ENCODE measurements at places on chromosomes 12 and 14.

DNA sequence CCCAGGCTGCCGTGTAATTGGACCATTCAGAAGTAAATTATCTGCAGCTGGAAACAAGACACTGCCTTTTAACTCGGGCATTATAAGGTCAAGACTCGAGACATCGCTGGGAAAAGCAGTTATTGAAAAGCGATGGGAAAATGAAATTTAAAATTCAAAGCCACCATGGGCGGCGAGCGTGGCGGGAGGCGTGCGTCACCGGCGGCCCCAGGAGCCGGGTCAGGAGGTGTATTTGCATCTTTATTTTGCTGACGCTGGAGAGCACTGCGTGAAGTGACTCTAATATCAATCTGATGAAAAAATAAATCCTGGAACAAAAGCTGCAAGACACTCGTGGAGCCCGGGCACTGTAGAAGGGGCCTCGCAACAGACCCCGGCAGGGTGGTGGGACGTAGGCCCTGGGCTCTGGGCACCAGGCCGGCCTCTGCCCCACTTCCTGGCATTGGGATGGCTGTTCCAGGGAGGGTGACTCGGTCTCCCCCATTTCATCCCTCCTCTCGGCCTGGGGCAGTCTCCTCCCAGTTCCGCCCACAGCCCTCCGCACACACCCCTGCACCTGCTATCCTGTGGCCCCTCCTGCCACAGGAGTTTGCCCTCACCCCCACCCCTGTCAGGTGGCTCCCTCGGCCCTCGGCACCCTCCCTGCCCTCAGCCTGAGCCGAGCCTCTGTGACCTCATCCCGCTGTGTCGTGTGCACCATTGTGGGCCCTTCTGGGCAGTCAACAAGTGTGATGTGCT is 196.2 kb downstream of the KIF26A start:
- DNase-seq = no peak

DNA sequence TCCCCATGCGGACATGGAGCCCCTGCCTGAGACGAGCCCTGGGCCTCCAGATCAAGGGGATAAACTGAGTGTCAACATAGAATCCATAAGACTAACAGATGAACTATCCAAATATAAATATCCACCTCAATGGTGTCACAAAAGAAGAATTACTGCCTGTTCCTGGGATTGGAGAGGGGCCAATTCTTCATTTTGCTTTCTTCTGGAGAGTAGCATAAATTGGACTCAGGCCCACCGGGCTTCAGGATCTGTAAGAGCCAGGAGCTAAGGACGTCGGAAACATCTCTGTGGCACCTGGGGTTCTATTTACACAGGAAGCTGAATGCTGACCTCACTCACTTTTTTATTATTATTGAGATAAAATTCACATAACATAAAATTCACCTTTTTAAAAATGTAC is 408.2 kb upstream of the CCDC196 start:
- DNase-seq = peak; percentile 30

DNA sequence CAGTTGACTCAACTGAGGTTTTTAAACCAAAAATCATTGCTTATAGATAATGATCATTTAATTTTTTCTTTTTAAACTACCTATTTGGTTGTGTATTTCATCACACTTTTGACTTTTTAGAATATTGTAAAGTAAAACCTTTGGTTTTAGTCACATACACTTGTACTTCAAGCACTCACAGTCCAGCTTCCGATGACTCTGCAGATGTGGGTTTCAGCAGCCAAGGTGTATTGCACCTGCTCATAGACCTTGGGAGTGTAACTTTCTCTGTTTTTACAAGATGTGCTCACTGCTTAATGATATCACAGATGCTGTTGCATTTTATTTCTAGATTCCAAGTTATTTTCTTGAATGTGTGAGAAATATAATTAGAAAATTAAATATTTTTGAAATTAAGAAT is 188.3 kb upstream of the SLC38A2 start:
- no peak for DNase-seq

DNA sequence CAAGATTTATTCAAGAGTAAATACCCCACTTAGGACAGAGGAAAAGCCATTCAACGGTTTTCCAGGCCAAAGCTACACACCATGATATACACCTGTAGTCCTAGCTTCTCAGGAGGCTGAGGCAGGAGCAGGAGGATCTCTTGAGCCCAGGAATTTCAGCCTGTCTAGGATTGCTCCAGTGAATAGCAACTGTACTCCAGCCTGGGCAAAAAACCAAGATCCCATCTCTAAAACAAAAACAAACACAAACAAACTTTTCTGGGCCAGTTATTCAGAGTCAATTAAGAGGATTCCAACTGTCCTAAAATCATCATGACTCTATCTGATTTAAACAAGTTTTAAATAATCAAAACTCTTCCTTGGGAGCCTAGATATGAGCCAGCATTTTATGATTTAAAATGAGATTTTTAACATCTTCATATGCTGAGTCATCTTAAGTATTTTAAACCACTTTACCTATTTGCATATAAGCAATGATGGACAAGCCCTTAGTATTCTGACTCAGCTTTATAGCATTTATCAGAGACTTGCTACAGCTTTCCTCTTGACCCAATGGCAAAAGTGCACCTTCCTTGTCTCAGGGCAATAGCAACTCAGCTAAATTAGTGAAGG is 77.1 kb downstream of the KCNMB4 start:
- DNase-seq = no peak

DNA sequence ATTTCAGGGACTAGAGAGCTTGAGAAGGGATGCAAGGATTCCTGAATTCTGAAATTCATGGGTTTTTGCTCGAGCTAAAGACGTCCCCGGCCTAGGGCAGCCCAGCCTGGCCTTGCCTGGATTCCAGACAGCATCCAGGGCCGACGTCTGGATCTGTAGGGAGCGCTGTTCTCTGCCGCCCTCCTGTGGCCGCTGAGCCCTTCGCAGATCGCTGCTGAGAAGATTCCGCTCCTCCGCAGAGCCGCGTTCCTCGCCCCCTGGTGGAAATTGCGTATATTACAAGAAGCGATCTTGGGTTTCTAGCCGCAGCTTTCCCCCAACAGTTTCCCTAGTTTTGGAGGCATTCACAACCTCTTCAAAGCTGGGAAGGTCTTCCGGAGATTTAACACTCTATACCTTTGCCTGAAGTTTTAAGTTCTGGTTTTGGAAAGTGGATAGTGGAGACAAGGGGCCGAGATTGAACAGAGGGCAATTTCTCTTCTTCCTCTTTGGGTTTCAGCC is 5.1 kb downstream of the CISTR start:
- DNase-seq = peak; percentile 89

DNA sequence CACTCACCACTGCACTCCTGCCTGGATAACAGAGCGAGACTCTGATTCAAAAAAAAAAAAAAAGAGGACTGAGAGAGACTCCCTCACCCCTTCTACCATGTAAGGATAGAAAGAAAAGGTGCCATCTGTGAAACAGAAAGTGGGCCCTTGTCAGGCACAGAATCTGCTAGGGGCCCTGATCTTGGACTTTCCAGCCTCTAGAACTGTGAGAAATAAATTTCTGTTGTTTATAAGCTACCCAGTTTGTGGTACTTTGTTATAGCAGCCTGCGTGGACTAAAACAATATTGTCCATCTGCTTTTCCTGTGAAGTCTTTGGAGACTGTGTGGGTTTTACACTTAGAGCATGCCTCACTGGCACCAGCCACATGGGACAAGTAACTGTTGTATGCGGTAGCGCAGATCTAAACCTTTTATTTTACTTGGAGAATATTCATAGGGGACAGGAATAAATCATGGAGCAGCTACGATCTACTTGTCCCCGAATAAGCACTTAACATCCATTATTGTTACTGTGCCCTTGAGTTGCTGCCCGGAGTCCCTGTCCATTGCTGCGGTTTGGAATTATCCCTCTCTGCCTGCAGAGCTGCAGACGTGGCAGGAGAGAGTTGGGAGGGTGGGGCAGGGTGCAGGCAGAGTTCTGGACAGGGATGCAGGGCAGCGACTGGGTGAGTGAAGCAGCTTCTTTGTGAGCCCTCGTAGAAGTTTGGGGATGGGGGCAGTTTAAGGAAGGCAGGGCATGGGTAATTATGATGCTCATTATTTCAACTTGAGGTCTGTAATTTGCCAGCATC is 52.4 kb upstream of the STON2 start:
- DNase-seq = peak; percentile 45

GRCh38 chr12:52251367-52252051 is 18.5 kb downstream of the KRT7 start:
- no peak for DNase-seq

GRCh38 chr12:94872971-94873733 is 130.3 kb downstream of the NDUFA12 start:
- DNase-seq = peak; percentile 11

GRCh38 chr12:26843311-26843710 is 10.3 kb upstream of the ITPR2 start:
- DNase-seq = no peak

DNA sequence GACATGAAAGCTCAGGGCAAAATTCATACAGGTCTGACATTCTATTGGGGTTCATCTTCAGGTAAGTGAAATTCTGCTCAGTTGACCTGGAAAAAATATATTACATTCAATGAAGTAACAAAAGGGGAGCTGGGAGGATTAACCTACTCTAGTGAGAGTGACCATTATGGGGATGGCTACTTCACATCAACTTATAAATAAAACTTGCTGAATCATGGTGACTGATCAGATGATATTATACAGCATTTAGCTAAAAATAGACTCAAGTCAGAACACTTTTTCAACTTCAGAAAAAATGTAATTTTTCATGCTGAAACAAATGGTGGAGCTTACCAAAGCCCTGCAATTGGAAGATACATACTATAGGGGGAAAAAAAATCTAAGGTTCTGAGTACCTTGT is 800.2 kb downstream of the FSCB start:
- DNase-seq = no peak

- no peak for DNase-seq
Measured at GRCh38 chr12:59372956-59373355, 222.9 kb upstream of the SLC16A7 start.

DNA sequence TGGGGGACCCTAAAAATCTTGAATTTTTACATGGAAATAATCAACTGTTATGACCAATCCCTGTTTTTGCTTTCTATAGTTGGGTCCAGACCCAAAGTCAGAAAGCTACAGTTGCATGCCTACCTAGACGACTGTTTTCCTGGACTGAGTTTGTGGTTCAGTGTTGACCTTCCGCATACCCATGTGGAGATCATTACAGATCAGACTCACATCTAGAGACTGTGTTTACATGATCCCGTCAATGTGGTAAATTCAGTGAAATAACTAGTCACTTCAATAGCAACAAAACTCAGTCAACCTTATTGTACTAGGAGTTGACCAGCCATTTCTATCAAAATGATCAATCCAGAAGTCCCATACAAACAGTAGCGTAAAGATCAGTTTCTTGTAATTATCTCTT is 257.6 kb downstream of the EGLN3 start:
- no peak for DNase-seq

GRCh38 chr14:21100931-21101330 is at the start of gene TMEM253:
Gene TMEM253 (plus strand): TSS chr14:21101066. CDS start chr14:21101344, 278 bp downstream.
- DNase-seq = no peak

GRCh38 chr12:1843641-1844005 is 23.3 kb downstream of the LRTM2 start:
- DNase-seq = no peak
